ENCODE measurements at places on chromosomes 4 and X.

DNA sequence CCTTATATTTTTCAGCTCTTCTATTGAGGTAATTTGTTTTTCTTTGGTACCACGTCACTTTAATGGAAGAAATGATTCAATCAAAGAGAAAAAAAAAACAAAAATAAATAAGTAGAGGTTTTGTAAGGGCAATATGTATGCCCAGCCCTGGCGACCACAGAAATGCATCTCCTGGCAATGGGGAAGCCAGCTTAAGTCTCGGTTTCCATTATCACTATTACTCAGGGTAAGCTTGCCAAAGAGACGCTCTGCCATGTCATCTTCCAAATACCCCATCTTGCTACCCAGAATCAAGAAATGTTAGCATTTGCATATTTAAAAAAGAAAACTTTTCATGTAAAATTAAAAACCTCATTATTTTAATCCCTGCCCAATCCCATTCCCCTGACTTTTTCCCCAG is 68.8 kb downstream of the FAM47C start:
- DNase-seq = no peak

- DNase-seq = no peak
Measured at GRCh38 chr4:102431608-102431961, 69.6 kb upstream of the NFKB1 start.

GRCh38 chrX:135985157-135985972 is at the start of gene SLC9A6:
Gene SLC9A6, plus strand, starts transcription at chrX:135985435. Its CDS starts 224 bp downstream, at chrX:135985659.
- peak; percentile 47 for DNase-seq

DNA sequence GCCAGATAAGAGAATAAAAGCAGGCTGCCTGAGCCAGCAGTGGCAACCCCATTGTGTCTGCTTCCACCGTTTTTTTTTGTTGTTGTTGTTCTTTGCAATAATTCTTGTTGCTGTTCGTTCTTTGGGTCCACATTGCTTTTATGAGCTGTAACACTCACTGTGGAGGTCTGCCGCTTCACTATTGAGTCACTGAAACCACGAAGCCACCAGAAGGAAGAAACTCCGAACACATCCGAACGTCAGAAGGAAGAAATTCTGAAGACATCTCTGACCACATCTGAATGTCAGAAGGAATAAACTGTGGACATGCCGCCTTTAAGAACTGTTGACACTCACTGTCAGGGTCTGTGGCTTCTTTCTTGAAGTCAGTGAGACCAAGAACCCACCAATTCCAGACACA is 110.5 kb downstream of the PCDH18 start:
- DNase-seq = no peak

DNA sequence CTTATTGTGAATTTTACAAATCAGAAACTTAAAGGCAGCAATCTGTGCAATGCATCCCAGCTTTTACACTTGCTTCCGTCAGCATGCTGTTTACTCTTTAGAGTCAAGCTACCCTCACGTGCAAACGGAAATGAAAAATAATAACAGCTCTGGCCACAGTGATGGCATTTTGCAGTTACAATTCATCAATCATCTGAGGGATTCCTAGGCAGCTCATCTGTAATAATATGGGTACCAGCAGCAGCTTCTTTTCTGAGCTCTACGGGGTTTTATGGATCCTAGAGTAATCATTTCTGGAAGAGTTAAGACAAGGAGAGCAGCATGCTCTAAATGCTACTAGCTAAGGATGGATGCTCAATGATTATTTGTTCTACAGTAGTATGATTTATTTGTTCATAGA is 313.6 kb downstream of the AFF2 start:
- DNase-seq = no peak

GRCh38 chrX:107725761-107726555 is 49.6 kb downstream of the TSC22D3 start:
- DNase-seq = no peak

GRCh38 chrX:108516184-108516583 is 76.5 kb downstream of the COL4A5 start:
- DNase-seq = no peak

DNA sequence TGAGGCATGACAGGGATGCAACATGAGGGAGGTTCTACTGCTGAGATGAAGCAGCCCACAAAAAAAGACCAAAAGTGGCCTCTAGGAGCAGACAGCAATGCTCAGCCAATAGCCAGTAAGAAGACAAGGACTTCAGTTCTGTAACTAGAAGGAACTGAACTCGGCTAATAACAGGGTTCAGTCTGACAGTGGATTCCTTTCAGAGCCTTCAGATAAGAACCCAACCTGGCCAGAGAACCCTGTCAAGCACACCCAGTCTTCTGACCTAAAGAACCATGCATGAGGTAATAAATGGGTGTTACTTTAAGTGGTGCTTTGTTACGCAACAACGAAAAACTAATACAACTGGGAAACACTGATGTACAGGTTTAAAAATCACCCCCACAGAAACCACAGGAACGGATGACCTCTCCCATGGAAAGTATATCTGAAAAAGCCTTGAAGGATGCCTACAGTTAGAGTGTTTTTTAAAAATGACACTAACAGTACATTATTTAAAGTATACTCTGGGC is 94.6 kb downstream of the PAPSS1 start:
- no peak for DNase-seq

GRCh38 chrX:79174949-79175644 is 30.6 kb downstream of the GPR174 start:
- no peak for DNase-seq

DNA sequence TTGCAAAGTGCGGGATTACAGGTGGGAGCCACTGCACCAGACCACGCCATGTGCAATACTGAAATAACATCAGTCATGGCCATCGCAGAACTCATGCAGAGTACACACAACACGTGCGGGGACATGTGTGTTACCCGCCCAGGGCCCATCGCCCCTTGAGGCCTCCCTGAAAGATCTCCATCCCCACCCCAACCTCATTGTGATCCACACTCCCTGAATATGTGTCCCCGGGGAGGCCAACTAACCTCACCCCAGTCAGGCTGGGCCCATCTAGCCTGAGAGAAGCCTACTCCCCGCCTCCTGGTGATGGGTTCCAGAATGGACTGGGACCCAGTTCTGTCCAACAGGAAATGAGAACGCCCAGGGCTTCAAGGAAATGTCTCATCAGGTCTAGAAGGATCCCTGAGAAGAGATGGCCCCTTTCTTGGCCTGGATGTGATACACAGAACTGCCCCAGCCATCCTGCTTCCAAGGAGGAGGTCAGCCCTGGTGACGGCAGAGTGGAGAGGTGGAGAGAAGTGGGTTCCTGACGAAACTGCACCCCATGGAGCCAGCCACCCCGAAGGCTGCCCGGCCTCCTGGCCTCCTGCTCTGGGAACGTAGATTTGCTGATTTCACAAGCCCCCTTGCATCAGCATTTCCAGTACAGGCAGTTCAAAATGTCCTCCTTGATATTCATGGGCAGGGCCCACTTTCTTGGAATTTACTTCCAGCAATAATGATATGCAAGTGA is 22.5 kb upstream of the CLDN24 start:
- no peak for DNase-seq

GRCh38 chr4:96524311-96524875 is 684.5 kb downstream of the PDHA2 start:
- DNase-seq = no peak

GRCh38 chrX:23694606-23695005 is 27.3 kb downstream of the PRDX4 start:
- DNase-seq = peak; percentile 7

DNA sequence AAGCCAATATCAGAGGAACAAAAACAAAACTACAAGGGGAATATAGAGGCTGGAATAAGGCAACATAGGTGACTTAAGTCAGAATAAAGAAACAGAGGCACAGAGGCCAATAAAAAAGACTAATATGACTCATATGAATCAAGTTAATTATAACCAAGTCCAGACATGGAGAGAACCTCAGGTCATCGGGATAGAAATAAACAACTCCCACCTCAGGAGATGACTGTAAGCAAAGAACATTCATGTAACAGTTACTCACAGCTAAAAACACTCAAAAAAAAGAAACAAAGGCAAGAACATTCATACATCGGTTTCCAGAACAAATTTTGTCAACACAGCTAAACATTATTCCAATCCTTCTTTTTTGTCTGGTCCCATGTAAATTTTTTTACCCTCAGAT is 60.3 kb upstream of the RXFP1 start:
- DNase-seq = no peak

GRCh38 chr4:146191766-146192458 is 16.4 kb downstream of the LSM6 start:
- no peak for DNase-seq

DNA sequence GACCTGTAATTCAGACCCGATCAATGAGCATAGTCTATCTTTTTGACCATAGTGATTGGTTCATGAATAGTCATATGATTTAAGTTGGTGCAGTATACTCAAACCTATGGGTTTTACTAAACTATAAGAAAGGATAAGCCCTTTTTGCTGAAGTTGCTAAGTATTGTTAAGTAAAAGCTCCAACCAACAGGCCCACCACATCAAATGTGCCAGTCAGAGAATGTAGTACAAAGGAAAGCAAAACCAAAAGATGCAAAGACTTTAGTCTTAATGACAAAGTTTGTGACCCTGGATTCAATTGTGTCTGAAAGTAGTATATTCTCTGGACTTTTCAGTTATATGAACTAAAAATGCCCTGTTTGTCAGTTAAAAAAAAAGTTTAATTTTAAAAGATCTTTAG is 208.1 kb upstream of the TET2 start:
- DNase-seq = no peak

DNA sequence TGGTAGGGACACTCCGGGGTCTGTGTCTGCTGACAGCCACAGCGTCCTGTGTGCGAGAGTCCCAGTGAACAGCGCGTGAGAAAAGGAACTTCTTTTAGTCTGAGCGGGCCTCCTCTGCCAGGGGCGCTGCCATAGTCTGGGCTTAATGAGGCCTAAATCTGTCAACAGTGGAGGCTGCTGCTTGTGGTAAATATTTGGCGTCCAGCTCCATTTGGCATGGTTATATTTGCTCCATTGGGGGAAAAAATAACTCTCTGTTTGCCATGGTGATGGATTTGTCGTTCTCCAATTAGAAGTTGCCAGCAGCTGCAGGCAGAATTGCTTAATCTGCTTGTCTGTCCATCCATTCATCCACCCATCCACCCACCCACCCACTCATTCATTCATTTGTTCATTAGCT is 71.4 kb upstream of the PSAPL1 start:
- DNase-seq = no peak

DNA sequence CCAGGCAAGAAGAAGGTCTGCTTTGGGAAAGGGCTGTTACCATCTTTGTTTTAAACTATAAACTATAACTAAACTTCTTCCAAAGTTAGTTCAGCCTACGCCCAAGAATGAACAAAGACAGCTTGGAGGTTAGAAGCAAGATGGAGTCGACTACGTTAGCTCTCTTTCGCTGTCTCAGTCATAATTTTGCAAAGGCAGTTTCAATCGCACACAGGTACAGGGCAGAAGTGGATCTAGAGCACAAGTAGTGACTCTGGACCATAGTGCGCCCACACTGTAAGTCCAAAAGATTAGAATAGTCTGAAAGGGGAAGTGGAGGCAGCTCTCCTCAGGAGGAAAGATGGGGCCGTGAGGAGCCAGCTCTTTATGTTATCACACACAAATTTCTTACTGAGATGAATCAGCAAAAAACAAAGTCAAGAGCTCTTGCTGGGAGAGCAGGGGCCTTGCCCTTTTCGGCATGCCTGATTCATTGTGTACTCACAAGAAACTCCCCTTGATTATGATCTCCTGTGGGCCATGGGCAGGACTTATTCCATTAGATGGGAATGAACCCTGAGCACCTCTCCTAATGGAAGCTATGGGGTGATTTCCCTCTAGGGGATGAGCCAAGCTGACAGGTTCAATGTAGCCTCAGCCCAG is 58.6 kb downstream of the FUNDC1 start:
- DNase-seq = no peak

GRCh38 chrX:130810561-130810960 is 92.4 kb downstream of the ENOX2 start:
- DNase-seq = no peak

- no peak for DNase-seq
Measured at GRCh38 chrX:133399411-133399810, 15.9 kb downstream of the GPC4 start.

- no peak for DNase-seq
Measured at GRCh38 chr4:184198190-184198589, 19.5 kb downstream of the ENPP6 start.

GRCh38 chr4:86977621-86978184 is 42.9 kb downstream of the AFF1 start:
- no peak for DNase-seq

GRCh38 chr4:139746431-139747171 is 81.0 kb downstream of the MGST2 start:
- no peak for DNase-seq

DNA sequence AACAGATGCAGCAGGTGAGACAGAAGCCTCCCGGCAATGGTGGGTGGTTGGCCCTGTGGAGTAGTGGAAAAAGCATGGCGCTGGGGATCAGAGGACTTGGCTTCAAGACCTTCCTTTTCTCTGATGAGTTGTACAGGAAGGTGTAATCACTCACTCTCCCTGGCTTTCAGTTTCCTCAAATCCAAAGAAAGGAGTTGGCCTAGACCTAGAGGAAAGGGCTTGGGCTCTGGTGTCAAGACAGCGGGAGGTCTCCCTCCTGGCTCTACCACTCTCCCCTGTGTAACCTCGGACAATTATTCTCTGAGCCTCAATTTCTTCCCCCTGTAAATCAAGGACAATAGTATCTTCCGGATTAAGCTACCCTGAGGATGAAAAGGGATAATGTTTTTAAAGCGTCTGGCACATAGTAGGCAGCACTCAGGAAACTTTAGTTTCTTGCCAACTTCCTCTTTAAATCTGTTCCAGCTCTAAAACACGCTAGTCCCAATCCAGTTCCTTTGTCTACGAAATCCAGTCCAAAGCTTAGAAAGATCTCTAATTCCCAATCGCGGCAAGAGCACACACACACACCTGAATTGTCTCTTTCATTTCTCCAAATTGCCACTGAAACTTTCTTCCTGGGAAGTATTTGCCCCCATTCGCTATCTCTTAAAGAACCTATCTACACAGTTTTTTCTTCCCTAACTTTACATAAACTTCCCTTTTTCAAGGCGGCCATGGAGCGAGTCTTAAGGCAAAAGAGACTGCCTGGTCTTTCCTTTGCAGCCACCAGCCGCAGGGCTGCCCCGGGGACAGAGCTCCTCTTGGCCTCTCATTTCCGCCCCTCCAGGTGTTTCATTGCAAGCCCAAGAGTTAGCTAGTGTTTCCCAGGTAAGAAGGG is 29.9 kb upstream of the GPC4 start:
- DNase-seq = no peak

DNA sequence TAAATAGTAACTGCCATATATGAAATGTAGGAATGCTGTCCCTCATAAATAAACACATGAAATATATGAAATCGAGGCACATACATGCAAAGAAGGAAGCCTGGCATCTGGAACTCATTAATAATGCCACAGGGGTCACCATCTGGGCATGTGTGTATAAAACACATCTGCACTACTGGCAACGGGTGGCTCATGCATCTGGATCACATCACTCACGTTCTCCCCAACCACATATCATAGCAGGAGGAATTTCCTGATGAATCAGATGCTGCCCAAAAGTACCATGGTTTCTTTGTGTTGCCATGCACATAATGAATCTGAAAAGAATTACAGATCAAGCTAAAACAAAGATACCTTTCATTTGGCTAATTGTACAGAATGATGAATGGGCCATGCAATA is 28.6 kb downstream of the RNF175 start:
- DNase-seq = no peak

GRCh38 chrX:13511944-13512330 is 57.5 kb upstream of the EGFL6 start:
- no peak for DNase-seq

Measured in stimulated activated CD4-positive, alpha-beta T cell treated with anti-CD3 and anti-CD28 coated beads, Interleukin-4, amount 100 ng/mL, for 48 hours (primary cell).